NCI-H1436 (cell line): ENCODE measurements at places on chromosomes 16 and 17.

DNA sequence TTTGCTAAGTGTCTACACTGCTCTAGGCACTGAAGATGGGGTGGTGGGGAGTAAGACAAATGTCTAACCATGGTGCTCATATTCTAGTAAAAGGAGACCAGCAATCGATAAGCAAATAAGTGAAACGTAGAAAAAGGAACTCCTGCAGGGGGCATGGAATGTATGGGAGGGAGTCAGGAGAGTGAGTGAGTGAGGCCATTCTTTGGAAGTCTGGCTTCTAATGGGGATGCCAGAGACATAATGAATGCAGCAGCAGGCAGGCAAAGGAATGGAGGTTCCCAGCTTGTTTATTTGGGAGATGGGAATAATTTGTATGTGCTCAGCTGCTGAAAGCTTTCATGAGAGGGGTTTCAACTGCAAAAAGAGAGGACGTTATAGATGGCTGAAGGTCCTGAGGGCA, 216.4 kb upstream of the DYNLRB2 start:
- no peak for DNase-seq

GRCh38 chr16:4802659-4803287, 340 bp upstream of the ROGDI start:
- DNase-seq: peak; percentile 88

DNA sequence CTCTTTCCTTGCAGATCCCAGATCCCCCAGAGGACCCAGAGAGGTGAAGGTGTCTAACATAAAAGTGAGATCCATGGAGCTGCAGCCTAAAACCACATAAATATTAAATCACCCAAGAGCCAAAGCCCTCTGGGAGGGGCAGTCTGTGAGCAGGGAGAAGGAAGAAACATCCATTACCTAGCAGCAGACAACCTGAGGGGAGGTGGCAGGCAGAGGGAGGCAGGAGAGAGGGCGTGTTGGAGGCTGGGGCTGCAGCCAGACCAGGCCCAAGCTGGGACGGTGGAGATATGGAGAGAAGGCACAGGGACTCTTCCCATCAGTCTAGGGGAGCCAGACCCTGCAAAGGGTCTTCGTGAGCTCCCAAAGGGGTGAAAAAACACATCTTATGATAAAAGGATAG, 101.1 kb downstream of the SHISA6 start:
- no peak for DNase-seq

- DNase-seq: no peak
Observed at GRCh38 chr17:16439811-16440351, 24.5 kb downstream of the TRPV2 start.

DNA sequence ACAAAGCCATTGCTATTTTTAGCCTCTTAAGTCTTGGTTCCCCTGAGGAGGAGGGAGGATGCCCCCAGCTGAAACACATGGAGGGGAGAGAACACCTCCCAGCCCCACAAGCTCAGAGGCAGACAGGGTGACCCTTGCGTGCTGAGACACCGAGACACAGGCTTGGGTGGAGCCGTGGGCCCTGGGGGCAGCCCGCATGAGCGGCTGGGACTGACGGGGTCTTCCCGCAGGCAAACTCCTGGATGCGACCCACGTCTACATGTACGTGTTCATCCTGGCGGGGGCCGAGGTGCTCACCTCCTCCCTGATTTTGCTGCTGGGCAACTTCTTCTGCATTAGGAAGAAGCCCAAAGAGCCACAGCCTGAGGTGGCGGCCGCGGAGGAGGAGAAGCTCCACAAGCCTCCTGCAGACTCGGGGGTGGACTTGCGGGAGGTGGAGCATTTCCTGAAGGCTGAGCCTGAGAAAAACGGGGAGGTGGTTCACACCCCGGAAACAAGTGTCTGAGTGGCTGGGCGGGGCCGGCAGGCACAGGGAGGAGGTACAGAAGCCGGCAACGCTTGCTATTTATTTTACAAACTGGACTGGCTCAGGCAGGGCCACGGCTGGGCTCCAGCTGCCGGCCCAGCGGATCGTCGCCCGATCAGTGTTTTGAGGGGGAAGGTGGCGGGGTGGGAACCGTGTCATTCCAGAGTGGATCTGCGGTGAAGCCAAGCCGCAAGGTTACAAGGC, 9.8 kb downstream of the SLC16A3 start:
- DNase-seq: peak; percentile 85

DNA sequence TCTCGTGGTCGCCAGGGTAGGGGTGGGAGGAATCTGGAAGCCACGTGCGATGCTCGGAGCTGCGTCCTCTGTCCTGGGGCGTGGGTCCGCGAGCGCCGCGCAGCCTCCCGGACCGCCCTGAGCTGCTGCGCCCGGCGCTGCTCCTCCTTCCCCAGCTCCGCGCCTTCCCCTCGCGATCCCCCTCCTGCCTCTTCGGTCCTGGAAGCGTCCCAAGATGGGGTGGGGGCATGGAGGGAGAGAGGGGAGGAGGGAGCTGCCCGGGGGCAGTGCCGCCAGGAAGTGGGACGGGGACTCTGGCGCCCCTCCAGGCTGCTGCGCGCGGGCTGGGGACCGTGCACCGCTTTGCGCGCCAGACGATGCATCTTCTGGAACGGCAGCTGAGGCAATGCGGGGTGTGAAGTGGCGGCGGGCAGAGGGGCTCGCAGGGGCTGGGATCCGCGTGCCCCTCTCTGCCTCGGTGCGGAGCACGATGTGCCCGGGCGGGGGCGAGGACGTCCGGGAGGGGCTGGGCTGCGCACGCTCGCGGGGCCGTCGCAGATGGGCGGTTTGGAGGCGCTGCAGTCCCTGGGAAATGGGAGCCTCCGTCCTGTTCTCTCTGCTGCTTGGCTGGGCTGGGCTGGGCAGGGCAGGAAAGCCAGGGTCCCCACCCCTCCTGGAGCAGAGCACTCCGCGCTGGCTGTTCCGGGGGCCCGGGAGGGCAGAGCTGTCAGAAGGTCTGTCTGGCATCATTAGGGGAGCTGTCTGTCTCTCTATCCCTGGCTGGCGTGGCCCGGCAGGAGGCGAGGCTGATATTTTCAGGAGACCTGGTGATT, 388.0 kb downstream of the SEC14L1 start:
- peak; percentile 76 for DNase-seq

DNA sequence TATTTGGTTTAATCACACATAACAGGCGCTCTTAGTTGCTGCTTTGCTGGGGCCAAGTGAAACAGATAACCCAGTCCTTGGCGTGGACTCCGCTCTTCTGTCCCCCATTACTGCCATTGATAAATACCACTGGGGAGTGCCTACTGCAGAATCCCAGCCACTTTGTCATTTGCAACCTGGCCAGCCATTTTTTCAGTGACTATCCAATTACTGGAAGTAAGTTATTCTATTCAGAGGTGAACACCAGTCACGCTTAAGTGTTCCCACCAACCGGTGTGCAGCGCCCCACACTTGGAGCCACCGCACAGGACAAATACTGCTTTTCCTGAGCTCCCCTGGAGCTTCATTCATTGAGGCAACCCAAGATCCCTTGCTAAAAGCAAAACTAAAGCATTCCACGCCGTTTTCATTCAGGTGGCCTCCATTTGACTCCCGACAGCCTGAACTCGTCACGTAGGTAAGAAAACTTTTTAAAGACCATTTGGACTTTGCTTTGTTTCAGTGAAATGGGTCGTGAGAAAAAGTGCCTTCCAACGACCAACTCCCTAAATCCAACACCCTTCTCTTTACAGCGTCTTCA, 1.8 kb downstream of the USP7 start:
- no peak for DNase-seq

DNA sequence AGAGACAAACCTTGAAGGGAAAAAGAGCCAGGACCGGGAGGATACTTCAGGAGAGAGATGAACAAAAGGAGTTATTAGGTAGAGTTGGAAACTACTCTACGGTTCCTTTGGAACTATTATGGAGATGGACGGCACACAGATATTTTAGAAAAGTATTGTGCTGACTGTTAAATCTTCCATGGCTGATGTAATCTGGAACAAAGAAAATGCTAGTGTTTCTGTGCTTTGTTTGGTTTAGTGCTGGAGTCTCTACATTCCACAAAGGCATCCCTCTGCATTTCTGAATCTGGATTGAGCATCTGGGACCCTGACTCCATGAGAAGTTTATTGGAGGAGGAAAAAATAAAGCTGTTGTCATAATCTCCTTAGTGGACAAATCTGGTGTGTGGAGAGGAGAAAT, 57.2 kb downstream of the RPGRIP1L start:
- DNase-seq: no peak

DNA sequence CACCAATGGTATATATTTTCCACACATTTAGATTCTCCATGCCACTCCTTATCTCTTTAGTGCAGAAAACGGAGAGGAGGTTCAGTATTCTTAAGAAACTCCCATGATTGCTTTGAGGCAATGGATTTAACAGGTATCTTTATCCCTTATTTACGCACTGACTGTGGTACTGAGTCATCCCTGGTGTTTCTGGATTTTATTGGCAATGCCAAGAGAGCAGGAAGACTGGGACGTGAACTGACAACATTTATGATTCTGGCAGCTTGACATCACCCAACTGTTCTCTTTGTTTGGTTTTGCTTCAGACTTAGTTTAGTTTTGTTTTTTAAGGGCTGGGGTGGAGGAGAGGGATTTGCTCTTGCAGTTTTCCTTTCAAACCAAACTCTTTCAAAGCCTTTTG, 131.4 kb downstream of the WWOX start:
- DNase-seq: no peak
